ENCODE measurements at places on chromosomes 12 and 14. TPM values are rescaled to one million over a fixed set of nuclear protein-coding genes. Genes with fewer than 3 reads are reported as not detected.
A peak's percentile ranks its signal among the peaks of the same experiment; 100 is the strongest.

SYT1 gene
- total RNA-seq: 7.4 TPM

GRCh38 chr12:100995771-100996170 is 201.2 kb downstream of the ANO4 start:
- no peak for DNase-seq

RAPGEF3 gene
- 8.7 TPM for total RNA-seq

TCL1B gene
- total RNA-seq: not detected

- DNase-seq: no peak
Measured at GRCh38 chr12:55734595-55734994, 5.8 kb upstream of the CD63 start.

GRCh38 chr14:77024171-77024691 is 4.3 kb downstream of the IRF2BPL start:
- no peak for DNase-seq

DNA sequence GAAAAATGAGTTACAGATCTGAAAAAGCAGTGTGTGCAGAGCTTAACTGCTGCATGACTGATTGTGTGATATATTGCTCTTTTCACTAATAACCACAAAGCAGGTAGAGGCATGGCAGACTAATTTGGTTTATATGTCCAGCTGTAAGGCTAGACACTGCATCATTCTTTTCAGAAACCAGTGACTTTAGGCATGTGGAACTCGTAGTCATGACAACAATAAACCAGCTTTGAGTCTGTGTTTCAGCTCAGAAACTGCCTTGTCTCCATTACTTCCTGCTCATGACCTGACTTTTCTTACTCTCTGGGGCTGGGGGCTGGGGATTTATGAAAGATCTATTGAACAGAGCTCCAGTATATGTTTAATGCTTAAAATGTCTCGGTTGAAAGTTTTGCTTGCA is 146.8 kb upstream of the LRIG3 start:
- DNase-seq: peak; percentile 97

- no peak for DNase-seq
Measured at GRCh38 chr14:101657372-101657771, 96.1 kb downstream of the DIO3 start.

DNA sequence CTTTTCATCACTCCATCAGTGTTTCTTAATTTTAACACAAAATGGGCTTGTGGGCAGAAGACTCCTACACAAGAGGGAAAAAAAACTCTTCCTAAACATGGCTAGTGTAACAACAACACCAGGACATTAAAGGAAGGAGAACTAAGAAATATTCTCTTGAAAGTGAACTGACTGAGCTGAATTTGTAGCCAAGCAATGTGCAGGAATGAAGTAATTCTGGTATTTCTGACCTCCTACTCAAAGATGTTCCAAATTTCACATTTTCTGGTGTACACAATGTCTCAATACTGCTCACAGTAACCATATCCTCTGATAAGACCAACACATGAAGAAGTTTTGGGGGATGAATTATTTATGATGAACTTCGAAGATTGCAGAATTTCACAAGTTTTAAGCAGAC is 357.3 kb downstream of the DUSP6 start:
- DNase-seq: no peak

DNA sequence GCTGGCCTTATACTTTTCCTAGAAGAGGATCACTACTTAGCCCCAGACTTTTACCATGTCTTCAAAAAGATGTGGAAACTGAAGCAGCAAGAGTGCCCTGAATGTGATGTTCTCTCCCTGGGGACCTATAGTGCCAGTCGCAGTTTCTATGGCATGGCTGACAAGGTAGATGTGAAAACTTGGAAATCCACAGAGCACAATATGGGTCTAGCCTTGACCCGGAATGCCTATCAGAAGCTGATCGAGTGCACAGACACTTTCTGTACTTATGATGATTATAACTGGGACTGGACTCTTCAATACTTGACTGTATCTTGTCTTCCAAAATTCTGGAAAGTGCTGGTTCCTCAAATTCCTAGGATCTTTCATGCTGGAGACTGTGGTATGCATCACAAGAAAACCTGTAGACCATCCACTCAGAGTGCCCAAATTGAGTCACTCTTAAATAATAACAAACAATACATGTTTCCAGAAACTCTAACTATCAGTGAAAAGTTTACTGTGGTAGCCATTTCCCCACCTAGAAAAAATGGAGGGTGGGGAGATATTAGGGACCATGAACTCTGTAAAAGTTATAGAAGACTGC is 1.5 kb downstream of the MGAT2 start:
- no peak for DNase-seq

CLEC7A gene
- total RNA-seq: 0.07 TPM

- DNase-seq: peak; percentile 63
Measured at GRCh38 chr14:54211551-54212308, 185.1 kb upstream of the CDKN3 start.

GRCh38 chr12:117119592-117120198 is 20.5 kb upstream of the TESC start:
- DNase-seq: no peak

GRCh38 chr12:128818065-128819022 is 5.4 kb downstream of the SLC15A4 start:
- DNase-seq: peak; percentile 26

DNA sequence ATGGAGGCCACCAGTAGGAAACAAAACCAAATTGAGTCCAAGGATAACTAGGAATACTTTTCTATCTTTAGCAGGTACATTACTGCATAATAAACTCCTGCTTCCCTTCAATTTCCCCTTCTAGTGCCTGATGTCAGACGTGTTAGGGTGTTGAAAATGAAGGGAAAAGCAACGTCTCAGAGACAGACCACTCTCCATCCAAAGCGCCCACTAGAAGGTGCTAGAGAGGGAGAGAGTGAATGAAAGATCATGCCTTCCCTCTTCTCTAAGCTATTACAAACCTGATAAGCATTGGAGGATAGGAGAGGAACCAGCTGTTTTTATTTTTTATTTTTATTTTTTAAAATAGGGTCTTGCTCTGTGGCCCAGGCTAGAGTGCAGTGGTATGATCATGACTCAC is 64.1 kb downstream of the ZNF641 start:
- no peak for DNase-seq

PRKCH gene
- total RNA-seq: 10.5 TPM

DNAJC22 gene
- 1.6 TPM for total RNA-seq

GRCh38 chr12:117444781-117445180 is 83.4 kb upstream of the NOS1 start:
- DNase-seq: no peak

GRCh38 chr14:28088125-28088524 is 678.5 kb upstream of the FOXG1 start:
- DNase-seq: no peak

- DNase-seq: no peak
Measured at GRCh38 chr12:76790564-76791552, 26.9 kb downstream of the ZDHHC17 start.

DNA sequence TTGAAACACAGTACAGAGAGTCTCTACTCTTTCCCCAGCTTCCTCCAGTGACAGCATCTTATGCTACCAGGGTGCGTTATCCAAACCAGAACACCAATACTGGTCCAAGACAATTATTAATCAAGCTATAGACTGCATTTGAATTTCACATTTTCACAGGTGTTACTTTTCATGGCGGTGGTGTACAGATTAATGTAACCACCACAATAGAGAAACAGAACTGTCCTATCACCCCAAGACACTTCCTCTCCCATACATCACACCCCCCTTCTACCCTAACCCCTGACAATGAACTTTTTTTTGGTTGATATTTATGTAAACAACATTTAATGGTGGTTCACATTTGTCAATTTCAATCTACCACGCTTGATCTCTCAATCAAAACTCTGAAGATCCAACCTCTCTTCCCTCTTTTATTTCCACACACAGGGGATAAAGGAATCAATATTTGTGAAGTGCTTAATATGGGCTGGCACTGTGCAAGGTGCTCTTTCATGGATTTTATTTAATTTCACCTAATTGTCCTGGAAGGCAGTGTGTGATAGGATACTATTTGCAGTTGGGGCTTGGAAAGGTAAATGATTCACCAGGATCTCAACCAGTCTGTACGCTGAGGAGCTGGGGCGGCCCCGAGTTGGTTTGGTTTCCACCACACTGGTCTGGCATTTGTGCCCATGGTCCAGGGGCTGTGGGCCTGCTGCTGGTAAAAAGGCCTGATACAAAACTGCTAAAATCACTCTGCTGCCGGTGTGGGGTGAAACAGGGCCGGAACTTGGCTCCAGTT is 54.6 kb upstream of the DICER1 start:
- no peak for DNase-seq

GRCh38 chr12:56261503-56262232 is 3.5 kb upstream of the ANKRD52 start:
- DNase-seq: peak; percentile 69

DNA sequence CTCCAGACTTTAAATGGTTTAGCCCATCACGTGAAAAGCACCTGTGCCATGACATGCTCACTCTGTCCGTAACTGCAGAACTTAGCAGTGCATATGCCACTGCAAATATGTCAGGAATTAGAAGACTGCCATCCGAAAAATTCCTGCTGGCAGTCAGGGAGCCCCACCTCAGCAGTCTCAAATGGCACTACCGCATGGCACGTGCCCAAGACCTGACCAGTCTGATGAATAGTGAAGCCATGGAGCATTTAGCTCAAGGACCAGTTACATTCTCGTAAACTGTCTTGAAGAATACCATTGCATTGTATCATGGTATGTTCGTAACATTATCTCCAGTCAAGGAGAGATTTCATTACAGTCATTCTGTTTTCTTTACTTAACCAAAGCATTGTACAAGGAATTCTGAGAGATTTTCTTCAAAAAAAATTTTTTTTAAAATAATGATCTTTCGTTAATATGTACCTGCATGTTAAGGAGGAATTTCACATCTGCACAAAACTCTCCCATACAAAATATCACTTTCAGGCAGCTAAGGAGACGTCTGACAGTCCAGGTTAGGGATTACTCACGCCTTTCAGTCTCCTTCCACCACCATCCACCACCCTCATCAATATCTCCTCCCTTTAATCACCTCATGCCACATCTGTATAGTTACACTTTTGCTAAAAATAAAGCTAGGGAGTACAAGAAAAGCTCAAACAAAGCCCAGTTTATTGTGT is 138.5 kb downstream of the ANO2 start:
- DNase-seq: peak; percentile 57

- peak; percentile 34 for DNase-seq
Measured at GRCh38 chr14:36661506-36662257, at the start of gene PAX9. Gene PAX9 (plus strand): TSS chr14:36661860. CDS start chr14:36662090, 230 bp downstream.

GRCh38 chr14:94394581-94395207 is 6.3 kb upstream of the SERPINA1 start:
- DNase-seq: no peak

DNA sequence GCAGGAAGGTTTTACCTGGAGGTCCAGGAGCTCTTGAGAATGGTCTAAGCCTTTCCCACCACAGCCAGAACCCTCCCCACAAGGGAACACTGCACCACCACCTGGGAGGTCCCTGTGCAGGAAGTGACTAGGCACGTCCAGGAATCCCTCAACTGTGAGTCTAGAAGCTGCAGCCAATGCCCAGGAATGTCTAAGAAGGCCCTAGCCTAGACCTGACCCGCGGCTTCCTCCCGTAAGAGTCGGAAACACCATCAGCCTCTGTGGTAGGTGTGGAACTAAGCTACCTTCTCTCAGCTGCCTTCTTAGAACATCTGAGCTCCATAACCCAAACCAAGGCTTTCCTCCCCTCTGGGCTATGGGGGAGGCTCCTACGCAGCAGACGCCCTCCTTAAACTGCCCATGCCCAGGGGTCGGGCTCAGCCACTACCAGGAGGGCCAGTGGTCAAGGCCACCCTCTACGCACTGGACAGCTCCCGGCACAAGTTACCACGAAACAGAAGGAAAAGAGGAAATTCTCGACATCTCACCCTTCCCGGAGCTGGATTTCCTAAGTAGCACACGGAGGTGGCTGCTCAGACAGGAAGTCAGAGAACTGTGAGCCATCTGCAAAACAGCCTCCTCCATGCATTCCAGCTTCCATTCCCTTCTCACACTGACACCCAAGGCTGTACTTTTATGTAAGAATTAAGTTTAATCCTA is 25.5 kb downstream of the ZFYVE21 start:
- no peak for DNase-seq

OTUB2 gene
- 6.4 TPM for total RNA-seq

KRT74 gene
- not detected for total RNA-seq

DNA sequence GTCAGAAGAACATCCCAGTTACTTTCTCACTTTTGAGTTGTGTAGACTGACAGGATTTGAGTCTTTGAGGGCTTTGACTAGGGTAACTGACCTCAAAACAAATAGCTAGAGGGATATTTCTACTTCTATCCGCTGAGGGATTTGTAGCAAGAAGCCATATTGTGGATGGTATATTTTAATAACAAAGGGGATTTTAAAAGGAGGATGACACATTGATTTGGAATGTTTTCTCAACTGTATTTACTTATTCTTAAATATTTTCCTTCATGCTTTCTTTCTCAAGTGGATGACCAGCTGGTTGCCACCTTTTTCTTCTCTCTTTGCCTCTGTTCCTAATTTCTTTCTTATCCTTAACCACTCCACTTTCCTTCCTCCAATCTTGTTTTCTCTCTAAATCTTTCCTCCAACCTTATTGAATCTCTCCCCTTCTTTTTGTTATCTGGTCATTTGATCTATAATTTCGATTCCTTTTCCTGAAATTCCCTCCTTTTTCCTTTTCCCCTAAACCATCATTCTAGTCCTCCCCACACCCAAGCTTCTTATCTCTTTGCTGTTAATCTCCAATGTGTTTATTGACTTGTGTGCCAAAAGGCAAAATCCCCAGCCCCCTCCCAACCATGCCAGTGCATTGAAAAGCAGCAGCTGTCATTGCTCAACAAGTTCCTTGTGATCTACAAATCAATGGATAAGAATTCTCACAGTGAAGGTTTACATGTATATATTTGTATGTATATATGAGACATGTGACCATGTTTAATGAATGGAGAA is 411.6 kb downstream of the RAD51B start:
- DNase-seq: no peak

PARPBP gene
- 5.9 TPM for total RNA-seq

DNA sequence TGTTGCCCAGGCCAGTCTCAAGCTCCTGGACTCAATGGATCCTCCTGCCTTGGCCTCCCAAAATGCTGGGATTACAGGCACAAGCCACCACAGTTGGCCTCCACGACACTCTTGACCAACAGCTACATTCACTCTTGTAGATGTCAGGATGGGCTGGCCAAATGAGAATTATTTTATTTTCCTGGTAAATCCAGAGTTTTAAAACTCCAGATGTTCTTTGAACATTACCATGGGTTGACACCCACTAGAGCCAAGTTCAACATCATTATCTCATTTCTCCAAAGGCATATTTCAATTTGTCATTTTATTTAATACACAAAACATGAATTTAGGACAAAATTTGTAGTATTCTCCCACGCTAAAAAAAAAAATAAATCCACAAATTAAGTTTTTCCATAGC is 56.5 kb upstream of the FOXN3 start:
- no peak for DNase-seq

- DNase-seq: no peak
Measured at GRCh38 chr14:20791187-20791586, 10.1 kb downstream of the RNASE6 start.

GRCh38 chr12:1104088-1104800 is 113.2 kb downstream of the ERC1 start:
- no peak for DNase-seq

- no peak for DNase-seq
Measured at GRCh38 chr12:103852498-103852997, 11.5 kb upstream of the NT5DC3 start.

GRCh38 chr12:96335270-96335669 is 65.0 kb downstream of the CDK17 start:
- no peak for DNase-seq

GRCh38 chr12:6664902-6665301 is 2.0 kb upstream of the ING4 start:
- DNase-seq: no peak

ACVRL1 gene
- total RNA-seq: 4.7 TPM
